Activated naive CD4-positive, alpha-beta T cell treated with anti-CD3 and anti-CD28 coated beads, Interleukin-2, amount 50 U/mL, for 72 hours (primary cell): ENCODE measurements at places on chromosomes 1 and 21.

GRCh38 chr1:186187601-186188000 lies 187.5 kb downstream of the TPR start:
- no peak for DNase-seq

GRCh38 chr1:24720152-24720551 lies 25.1 kb upstream of the CLIC4 start:
- DNase-seq: no peak

GRCh38 chr1:213987422-213987926 lies 299 bp upstream of the PROX1 start:
- DNase-seq: no peak

DNA sequence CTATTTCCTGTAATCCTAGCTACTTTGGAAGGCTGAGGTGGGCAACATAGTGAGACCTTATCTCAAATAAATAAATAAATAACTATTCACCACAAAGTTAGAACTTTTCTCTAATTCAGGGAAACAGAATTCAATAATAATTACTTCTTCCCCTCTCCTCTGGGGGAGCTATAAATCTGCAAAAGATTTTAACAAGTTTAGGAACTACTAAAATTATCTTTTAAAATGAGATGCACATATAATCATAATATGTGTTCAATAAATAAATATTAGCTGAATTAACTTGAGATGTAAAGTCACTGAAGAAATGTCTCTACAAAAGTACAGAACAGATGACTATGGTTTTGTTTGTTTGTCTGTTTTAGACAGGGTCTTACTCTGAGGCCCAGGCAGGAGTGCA lies 14.1 kb downstream of the WDR47 start:
- no peak for DNase-seq

- no peak for DNase-seq
Observed at GRCh38 chr1:180609643-180610555, 21.9 kb upstream of the XPR1 start.

DNA sequence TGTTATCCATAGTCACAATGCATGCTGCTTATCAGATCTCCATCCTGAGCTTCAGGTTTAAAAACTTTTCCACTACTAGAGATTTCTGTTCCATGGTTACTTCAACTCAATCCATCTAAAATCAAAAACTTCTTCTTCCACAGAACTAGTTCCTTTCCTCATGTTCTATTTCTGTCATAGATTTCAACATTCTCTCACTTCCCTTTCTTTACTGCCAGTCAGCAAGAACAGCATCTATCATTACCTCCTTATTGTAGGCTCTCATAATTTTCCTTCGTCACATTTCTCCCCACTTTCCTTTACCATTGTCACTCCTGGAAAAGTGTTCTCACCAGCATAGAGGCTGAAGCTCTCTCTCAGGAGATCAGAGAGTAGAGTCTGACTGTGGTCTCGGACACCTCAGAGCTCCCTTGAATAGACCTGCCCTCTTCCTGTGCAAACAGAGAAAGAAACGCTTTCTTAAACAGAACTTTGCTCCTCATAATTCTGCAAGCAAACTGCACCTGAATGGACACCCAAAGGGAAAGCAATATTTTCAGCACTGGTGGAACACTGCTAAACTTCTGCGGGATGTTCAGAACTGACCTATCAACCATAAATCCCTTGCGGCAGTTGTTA lies 48.7 kb upstream of the KIRREL1 start:
- DNase-seq: no peak

DNA sequence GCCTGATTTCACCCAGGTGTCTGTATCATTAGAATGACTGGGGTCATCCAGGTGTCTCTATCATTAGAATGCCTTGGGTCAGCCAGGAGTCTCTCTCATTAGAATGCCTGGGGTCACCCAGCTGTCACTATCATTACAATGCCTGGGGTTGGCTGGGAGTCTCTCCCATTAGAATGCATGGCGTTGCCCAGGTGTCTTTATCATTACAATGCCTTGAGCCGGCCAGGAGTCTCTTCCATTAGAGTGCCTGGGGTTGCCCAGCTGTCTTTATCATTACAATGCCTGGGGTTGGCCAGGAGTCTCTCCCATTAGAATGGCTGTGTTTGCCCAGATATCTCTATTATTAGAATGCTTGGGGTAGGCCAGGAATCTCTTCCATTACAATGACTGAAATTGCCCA lies 61.6 kb downstream of the RNF187 start:
- peak; percentile 7 for DNase-seq

- DNase-seq: no peak
Observed at GRCh38 chr1:66613187-66613586, 79.2 kb downstream of the SGIP1 start.

DNA sequence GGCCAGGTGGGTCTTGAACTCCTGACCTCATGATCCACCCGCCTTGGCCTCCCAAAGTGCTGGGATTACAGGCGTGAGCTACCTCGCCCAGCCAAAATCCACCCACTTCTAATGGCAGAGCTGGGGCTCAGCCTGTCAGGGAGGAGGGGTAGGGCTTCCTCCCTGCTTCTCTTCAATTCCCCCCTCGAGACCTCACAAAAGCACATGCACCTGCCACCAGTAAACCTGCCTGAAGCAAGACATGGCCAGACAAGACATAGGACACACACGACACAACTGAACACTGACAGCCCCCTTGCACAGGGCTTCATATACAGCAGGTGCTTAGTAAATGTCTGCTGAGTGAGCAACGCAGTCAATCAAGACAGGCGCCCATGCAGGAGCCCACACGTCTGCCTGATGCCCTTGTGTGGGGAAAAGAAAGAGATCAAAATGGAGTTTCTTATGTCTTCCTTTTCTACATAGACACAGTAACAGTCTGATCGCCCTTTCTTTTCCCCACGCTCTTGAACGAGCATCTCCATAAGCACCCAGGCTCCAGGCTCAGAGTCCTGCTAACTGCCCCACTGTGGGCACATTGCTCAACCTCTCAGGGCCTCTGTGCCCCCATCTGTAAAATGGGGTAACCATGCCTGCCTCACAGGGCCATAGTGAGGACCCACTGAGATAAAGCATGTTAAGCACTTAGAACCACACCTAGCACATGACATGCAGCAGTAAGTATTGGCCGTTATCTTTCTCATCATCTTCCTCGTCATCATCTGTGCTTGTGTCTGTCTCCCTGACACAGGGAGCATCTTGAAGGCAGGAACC lies 8.8 kb downstream of the SDC3 start:
- no peak for DNase-seq

GRCh38 chr1:206048582-206048981 lies 4.4 kb upstream of the RHEX start:
- no peak for DNase-seq

DNA sequence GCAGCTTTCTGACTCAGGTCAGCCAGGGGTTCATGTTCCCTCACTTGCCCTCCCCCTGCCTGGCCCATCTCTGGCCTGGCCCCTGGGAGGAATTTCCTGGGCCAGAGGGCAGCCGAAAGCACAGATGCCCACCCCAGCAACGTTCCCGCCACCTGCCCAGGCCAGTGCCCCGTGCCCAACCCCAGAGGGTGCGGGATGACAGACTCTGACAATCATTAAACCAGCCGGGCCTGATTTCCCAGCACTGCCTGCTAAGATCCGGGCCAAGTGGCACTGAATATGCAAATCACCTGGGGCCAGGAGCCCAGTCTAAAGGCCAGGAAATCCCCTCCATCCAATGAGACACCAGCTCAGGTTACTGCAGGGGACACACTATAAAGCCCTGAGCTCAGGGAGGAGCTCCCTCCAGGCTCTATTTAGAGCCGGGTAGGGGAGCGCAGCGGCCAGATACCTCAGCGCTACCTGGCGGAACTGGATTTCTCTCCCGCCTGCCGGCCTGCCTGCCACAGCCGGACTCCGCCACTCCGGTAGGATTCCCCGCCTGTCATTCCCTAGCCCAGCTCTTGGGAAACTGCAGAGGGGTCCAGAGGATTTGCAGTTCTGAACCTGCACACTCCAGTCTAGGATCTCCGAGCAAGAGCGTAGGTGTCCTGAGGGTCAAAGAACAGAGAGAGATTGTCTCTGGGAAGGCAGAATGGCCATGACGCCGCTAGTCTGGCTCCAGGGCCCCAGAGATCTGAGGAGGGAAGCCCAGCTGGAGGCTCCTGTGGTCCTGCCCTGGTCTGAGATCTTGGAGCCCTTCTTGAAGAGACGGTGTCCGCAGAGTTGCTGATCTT lies at the start of gene ELF3:
TSS of gene ELF3 (plus strand) at position 408 of the 836 bp plus-strand sequence. CDS start 550 bp downstream, outside the sequence.
- DNase-seq: no peak

DNA sequence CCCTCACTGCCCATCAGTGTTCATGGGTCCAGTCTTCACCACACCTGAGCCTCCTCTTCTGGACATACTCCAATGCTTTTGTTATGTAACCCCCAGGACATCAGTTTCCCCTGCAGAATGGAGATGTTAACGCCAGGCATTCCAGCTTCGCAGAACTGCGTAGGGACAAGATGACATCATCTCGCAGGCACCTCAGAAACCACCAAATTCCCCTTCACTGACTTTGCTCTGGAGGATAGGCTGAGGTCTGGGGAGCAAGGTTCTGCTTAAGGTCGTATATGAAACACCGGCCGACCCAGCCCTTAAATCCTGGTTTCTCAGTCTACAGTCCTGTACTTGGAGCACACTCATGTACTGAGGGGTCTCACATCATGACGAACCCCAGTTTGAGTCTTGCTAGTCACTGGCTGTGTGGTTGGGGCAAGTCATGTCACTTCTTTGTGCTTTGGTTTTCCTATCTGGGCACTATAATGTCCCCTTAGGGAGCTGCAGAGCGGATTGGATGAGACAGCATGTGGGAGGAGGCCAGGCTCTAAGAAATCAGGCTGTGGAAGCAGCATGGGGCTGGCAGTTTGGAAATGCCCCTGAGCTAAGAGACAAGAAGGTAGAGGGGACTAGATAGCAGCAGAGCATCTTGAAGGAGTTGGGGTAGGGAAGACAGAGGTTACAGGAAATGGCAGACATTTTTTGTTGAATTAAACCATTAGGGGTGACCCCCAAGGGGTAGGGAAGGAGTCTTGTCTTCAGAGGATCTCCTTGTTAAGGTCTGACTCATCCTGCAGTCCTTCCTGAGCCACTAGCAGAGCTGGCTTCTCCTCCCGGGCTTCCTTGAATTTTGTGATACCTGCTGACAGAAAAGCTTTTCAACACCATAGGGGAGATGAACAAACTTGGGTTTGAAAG lies 138.3 kb downstream of the FOXD2 start:
- no peak for DNase-seq

GRCh38 chr1:47213230-47213963 lies 18.6 kb downstream of the TAL1 start:
- DNase-seq: no peak

DNA sequence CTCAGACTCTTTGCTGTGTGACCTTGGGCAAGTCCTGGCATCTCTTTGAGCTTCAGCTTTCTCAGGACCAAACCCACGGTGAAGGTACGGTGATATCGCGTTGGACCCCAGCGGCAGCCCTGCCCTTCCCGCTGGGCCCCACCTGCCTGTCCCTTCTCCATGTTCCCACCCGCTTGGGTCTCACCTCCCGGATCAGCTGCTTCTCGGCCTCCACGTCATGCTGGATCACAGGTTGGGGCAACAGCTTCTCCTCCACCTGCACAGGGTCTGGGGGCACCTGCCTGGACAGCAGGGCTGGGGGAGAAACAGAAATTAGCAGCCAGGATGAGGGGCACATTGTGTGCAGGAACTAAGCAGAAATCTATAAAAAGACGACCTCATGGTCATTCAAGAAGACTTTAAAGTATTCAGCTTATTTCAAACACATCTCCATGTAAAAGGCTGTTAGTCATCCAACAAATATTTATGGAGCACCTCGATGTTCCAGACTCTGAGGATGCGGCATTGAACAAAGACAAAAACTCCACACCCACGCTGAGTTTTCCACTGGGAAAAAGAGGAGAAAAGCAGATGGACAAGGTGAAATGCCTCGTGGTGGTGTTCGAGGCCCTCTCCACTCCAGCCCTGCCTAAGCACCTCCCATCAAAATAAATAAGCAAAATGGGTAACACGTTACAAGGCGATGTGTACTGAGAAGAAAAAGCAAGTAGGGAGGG lies 19.5 kb downstream of the KIF17 start:
- no peak for DNase-seq

- DNase-seq: no peak
Observed at GRCh38 chr1:116721451-116722007, 32.7 kb upstream of the CD2 start.

- DNase-seq: no peak
Observed at GRCh38 chr1:201313086-201313485, 29.8 kb downstream of the PKP1 start.

GRCh38 chr1:19210772-19211549 lies 895 bp upstream of the UBR4 start:
- DNase-seq: no peak

GRCh38 chr1:41101076-41101475 lies 79.6 kb upstream of the SLFNL1 start:
- no peak for DNase-seq

DNA sequence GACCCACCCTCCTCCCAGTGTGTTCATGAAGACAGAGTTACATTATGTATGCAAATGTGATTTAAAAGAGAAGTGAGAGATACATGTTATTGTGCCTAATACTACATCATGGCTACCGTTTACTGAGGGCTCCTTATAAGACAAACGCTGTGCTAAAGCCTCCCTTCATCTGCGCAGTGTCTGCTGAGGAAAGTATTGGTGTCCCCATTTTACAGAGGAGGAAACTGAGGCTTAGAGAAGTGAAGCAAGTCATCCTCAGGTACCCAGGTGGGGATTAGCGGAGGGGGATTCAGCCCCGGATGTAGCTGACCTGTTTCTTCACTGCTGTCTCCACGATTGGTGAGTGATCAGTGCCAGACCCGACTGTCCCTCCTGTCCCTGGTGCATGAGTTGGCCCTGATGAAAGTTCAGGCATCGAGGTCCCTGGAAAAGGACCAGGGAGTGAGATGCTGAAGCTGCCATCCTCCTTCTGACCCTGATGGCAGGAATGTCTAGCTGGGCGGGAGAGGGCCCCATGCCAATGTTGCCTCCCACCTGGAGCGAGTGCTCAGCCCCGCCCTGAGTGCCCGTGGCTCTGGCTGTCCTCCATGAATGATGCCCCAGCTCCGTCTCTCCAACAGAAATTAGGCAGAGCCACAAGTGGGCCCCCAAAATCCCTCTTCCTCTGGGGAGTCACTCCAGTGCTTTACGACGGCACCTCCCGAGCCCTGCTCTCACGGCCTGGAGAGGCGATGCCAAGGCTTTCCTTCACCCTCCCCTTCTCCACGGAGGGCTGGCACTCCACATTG lies 204.7 kb downstream of the KAZN start:
- no peak for DNase-seq

DNA sequence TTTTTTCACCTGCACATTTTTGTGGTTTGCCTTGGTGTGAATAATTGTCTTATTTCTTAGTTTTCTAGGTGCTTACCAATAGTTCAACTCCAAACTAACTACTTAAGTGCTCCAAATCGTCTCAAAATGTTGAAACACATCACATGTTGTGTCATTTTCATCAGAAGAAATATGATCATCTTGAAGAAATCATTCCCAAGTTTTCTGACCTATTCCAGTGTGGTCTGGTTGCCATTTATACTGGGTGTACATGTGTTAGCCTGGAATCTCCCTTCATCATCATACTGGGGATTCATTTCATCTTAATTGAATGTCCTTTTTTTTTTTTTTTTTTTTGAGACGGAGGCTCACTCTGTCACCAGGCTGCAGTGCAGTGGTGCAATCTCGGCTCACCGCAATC lies 67.0 kb downstream of the EIF2B3 start:
- no peak for DNase-seq
